ENCODE measurements at places on chromosomes 12 and 14.

GRCh38 chr12:87801860-87802720 lies 227.1 kb downstream of the C12orf50 start:
- no peak for DNase-seq

- no peak for DNase-seq
These were observed 44.8 kb downstream of the CLMN start for GRCh38 chr14:95274874-95275273.

- no peak for DNase-seq
These were observed 377.8 kb upstream of the SFSWAP start for GRCh38 chr12:131333136-131333535.

DNA sequence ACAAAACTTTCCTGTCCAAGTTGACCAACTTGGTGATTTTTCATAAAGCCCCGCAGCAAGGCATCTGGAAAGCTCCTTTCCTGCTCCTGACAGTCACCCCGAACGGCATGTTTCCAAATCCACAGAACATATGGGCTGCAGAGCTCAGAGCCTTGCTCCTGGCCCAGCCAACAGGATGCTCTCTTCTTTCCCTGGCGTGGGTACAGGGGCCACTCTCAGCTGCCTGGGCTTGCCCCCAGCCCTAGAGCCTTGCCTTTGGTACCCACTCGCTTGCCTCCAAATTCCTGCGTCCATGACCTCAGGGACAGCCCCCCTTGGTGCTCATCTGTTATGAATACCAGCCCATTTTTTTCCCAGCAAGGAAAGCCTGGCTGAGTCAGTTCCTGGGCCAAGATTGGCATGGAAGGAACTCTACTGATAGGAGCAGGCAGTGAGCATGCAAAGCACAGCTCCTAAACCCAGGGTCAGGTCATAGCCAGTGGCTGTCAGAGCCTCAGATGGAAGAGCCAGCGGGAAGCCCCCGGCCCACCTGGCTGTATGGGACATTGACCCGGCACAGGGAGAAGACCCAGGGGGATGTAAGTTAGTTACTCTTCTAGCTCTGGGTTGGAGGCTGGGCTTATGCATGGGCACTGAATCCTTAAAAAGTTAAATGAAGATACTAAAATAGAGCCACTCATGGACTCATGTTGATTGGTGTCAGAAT lies 105.3 kb upstream of the RTL1 start:
- DNase-seq = no peak

Measured in stimulated activated CD4-positive, alpha-beta T cell treated with anti-CD3 and anti-CD28 coated beads, TNF-alpha, amount 100 ng/mL, for 24 hours (primary cell).